ENCODE measurements at places on chromosomes 13 and 19. TPM values are rescaled to one million over a fixed set of nuclear protein-coding genes. Genes with fewer than 3 reads are reported as not detected.

PNKP gene
- 27.6 TPM for total RNA-seq

DNA sequence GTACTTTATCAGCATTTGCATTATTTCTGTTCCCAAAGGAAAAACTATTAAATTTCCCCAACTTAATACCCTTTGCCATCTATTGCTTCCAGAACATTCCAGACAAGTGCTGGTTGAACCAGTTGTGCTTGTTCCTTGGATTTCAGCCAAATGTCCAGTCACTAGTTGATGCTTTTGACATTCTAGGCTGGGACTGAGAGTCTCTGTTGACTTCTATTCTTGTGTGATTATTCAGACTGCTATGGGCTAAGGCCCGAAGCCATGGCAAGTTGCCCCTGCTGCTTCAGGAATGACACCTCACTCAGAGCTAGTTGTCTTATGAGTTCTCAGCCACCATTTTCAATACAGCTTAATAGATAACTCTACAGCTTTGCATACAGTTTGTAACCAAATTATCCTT, 458.1 kb upstream of the ARGLU1 start:
- DNase-seq = peak; percentile 72

GRCh38 chr13:40779049-40779448, 8.1 kb upstream of the MRPS31 start:
- no peak for DNase-seq

- no peak for DNase-seq
These were observed 880.6 kb downstream of the UQCRFS1 start for GRCh38 chr19:28332351-28332750.

ISYNA1 gene
- total RNA-seq = 38.1 TPM

- DNase-seq = no peak
These were observed 36.3 kb downstream of the ZNRF4 start for GRCh38 chr19:5491565-5491964.

GNG8 gene
- total RNA-seq = not detected

CACNG6 gene
- total RNA-seq = 0.38 TPM

GRCh38 chr13:102970542-102970941, 95.7 kb downstream of the SLC10A2 start:
- DNase-seq = no peak

ADAMTS10 gene
- total RNA-seq = 13.0 TPM

- peak; percentile 44 for DNase-seq
These were observed 534 bp downstream of the CAB39L start for GRCh38 chr13:49443357-49443703.

DNA sequence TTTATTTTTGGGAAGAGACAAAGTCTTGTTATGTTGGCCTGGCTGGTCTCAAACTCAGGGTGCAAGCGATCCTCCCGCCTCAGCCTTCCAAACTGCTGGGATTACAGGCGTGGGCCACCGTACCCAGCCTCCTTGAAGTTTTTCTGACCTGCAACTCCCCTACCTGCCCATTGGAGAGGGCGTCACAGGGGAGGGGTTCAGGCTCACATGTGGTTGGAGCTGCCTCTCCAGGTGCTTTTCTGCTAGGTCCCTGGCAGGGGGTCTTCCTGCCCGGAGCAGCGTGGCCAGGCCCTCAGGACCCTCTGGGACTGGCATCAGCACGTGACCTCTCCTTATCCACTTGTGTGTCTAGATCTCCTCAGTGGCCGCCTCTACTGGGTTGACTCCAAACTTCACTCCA, 27.2 kb downstream of the LDLR start:
- DNase-seq = no peak

GRCh38 chr13:106484537-106485193, 50.8 kb downstream of the EFNB2 start:
- DNase-seq = peak; percentile 84

DNA sequence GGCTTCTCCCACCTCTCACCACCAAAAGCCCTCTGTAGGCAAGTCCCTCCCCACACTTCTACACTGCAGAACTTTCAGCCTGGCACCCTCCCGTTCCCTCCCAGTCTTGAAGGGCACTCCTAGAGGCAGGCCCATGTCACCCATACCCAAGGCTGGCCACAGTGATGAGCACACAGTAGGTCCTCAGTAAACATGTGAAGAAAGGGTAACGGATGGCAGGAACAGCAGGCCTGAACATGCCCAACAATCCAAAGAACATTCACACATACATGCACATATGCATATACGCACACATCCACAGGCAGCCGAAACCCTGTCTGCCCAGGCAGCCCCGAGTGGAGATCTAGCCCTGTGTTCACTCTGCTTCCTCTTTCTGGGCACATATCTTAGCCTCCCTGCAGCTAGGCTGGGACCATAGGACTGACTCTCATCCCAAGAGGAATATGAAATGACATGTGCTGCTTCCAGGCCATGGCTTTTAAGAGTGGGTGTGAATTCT, 55.2 kb downstream of the CEBPG start:
- no peak for DNase-seq

GRCh38 chr13:31530922-31531321, 208.4 kb upstream of the RXFP2 start:
- no peak for DNase-seq

DNA sequence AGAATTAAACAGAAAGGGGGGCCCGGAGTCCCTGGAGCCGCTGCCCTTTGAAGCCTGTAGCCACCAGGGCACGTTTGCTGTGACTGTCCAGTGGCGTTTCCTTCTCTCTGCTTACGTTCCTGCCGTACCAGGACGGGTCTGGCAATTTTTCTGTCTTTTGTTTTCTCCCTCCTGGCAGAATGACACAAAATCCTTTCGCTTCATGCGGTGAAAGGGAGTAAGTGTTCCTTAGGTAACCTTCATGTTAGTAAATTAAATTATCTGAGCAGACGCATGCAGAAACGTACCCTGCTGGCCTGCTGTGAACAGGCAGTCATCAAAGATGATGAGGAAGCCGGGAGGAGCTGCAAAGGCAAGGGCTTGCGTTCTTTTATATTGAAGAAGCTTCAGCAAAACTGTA, 299.3 kb upstream of the ARGLU1 start:
- DNase-seq = peak; percentile 7

ZNF709 gene
- 3.1 TPM for total RNA-seq

- DNase-seq = no peak
These were observed 18.2 kb upstream of the UBL3 start for GRCh38 chr13:29868581-29868980.

SLC25A41 gene
- total RNA-seq = 0.13 TPM

MEDAG gene
- total RNA-seq = 110 TPM

DNA sequence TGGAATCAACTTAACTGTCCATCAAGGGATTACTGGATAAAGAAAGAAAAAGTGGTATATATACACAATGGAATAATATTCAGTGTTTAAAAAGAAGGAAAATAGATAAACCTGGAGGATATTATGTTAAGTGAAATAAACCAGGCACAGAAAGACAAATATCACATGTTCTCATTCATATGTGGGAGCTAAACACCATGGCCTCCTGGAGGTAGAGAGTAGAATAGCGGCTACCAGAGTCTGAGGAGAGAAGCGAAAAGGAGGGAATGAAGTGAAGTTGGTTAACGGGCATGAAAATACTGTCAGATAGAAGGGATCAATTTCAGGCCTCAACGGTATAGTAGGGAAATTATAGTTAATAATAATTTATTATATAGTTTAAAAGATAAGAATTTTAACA, 147.5 kb upstream of the OBI1 start:
- DNase-seq = no peak

DNA sequence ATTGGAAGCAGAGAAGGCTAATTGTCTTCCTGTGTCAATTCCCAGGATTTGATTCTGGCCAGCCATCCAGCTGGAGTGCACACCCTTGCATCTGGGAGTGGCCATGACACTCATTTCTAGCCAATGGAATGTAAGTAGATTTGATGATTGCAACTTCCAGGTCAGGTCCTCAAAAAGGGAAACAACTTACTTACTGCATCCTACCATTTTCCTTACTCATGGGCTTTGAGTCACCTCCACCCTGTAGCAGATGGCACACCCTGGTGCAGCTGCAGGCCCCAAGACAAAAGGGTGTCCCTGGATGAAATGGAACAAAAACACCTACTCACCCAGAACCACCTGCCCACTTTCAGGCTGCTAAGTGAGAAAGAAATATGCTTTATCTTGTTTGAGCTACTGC, 27.3 kb upstream of the MPHOSPH8 start:
- peak; percentile 3 for DNase-seq

CEACAM16 gene
- total RNA-seq = not detected

- peak; percentile 38 for DNase-seq
These were observed 49.8 kb upstream of the GTF3A start for GRCh38 chr13:27374650-27375049.

KLHL1 gene
- total RNA-seq = not detected

- DNase-seq = no peak
These were observed 127.5 kb upstream of the KLF5 start for GRCh38 chr13:72931311-72931710.

- DNase-seq = no peak
These were observed 4.7 kb upstream of the CEACAM5 start for GRCh38 chr19:41703602-41704293.

FFAR1 gene
- not detected for total RNA-seq

- no peak for DNase-seq
These were observed 141.6 kb upstream of the SOX1 start for GRCh38 chr13:111925146-111925875.

DNA sequence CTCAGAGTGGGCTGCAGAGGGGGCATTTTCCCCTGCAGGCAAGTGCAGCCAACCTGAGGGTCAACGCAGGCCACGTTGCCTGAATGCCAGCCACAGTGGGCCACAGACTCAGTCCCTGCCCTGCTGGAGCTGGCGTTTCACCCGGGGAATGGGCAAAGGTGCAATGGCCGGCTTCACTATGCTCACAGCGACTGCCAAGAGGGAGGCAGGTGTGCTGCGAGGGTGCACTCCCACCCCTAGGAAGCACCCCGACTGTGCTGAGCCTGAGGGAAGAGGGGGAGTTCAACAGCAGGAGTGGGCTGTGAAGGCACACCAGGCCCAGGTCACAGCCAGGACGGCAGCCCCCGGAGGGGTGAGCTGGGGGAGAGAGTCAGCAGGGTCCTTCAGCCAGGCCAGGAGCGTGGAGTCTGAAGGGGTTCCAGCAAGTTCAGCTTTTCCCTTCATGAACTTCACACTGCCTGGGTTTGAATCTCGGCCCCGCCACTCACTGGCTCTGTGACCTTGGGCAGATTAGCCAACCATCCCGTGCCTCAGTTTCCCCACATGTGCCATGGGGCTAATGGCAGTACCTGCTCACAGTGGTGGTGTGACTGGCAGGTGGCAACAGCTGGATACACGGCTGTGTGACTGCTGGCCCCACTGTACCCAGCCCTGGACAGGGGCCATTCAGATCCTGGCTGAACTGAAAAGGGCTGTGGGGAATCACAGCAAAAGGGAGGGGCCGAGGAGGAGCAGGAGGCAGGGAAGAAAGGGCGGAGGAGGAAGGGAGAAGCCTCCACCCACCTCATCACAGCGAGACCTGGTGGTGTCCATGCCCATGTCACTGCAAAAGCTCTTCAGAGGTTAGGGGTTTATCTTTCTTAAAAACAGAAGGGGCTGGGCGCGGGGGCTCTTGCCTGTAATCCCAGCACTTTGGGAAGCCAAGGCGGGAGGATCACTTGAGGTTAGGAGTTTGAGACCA, 7.6 kb downstream of the TRAPPC6A start:
- no peak for DNase-seq
